ENCODE measurements at places on chromosomes 12 and 14.

- no peak for DNase-seq
These were observed 65.8 kb upstream of the COCH start for GRCh38 chr14:30808576-30808975.

- no peak for DNase-seq
These were observed 57.4 kb downstream of the DGLUCY start for GRCh38 chr14:91171291-91171690.

GRCh38 chr12:69703146-69703642, 4.1 kb upstream of the BEST3 start:
- DNase-seq: no peak

- no peak for DNase-seq
These were observed 630.8 kb downstream of the AACS start for GRCh38 chr12:125696054-125696453.

DNA sequence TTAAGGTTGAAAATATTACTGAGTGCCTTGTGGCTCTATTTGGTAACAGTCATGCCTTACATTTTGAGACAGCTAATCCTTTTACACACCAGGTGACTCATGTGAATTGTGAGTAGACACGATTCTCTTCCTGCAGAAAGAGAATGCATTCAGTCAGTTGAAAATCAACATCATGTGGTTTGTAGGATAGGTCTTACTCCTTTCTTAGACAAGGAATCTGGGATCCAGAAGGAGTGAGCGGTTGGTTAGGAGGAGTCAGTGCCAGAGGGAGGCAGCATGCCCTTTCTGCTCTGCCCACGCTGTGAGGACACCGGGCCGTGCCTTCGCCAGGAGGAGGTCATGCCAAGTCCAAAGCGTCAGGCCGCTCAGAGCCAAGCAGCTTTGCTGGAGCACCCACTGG, 47.6 kb downstream of the TRAF3 start:
- DNase-seq: no peak

GRCh38 chr14:74368441-74368840, 20.2 kb downstream of the VRTN start:
- DNase-seq: no peak

All from stimulated activated CD8-positive, alpha-beta memory T cell treated with anti-CD3 and anti-CD28 coated beads, Interleukin-15, amount 100 ng/mL, for 48 hours (primary cell).